ENCODE measurements at places on chromosomes 7 and 10.

GRCh38 chr10:91061608-91062007, 140.7 kb upstream of the ANKRD1 start:
- DNase-seq: no peak

GRCh38 chr7:95777269-95777668, 4.9 kb downstream of the DYNC1I1 start:
- no peak for DNase-seq

DNA sequence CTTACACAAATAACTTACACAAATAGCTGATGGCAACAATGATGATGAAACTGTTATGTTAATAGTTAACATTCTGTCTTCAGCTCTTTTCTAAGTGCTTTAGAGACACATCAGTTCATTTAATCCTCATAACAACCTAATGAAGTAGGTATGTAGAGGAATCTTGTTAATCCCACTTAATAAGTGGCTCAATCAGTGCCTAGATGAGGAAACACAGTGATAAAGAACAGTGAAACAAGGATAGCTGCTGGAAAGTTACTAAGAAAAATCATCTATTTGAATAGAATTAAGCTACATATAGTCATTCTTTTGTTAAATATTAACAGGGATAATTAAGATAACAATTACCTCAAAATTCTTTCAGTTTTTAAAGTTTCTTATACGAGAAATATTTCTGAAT, 487.6 kb downstream of the ARL4A start:
- no peak for DNase-seq

GRCh38 chr10:71585564-71586290, 133.9 kb downstream of the C10orf105 start:
- DNase-seq: no peak

DNA sequence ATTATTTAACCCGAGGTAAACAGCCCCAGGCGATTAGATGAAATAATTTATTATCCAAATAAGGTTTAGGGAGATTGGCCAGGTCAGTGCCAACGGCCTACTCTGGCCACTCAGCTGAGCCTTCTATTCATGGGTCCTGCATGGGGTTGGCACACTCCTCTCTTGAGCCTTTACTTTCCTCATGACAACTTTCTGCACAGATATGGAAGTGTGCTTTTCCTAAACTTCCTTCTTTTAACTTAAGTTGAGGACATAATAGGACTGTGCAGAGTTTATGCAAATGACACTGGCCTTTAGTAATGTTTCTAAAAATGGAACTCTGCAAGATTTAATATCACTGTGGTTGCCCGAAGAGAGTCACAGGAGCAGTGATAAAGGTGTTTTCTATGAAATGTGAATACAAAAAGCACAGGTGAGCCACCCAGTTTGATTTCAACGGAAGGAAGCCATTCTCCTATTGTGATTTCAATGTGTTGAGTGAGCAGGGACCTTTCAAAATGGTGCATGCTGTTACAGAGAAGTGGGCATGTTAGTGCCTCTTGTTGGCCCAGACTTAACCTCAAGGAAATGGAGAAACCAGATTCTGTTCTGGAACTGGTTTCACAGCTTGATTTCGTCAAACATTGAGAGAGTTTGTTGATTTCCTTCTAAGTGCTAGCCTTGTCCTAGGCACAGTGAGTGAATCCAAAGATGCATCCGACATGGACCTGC, 55.7 kb downstream of the LYZL2 start:
- DNase-seq: no peak

- no peak for DNase-seq
Measured at GRCh38 chr7:106041140-106041717, 70.9 kb downstream of the SYPL1 start.

- DNase-seq: no peak
Measured at GRCh38 chr7:108535744-108536143, 9.8 kb upstream of the PNPLA8 start.

GRCh38 chr7:66790196-66790595, 49.7 kb downstream of the RABGEF1 start:
- no peak for DNase-seq
